ENCODE measurements at places on chromosomes 2 and 18.

GRCh38 chr2:10057231-10058107 is 14.1 kb downstream of the KLF11 start:
- no peak for DNase-seq

- DNase-seq = no peak
Observed at GRCh38 chr2:51031021-51031780, 731 bp downstream of the NRXN1 start.

DNA sequence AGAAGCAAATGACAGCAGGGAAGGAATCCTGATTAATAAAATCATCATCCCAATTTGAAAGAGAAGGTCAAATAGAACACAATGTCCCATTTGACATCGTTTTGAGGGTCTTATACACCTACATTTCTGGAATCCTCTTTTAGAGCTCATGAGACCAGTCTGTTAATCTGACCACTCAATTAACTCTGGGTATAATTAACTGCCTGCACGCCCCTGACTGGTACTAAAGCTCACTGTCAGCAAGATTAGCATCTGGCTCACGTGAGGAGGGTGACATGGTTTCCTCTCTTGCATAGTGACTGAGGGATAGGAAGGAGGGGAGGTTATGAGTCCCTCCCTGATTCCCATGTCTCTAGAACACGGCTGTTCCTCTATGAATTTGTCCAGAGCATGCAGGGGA is 124.3 kb downstream of the ICOS start:
- no peak for DNase-seq

- DNase-seq = no peak
Observed at GRCh38 chr18:78742218-78742745, 237.3 kb upstream of the SALL3 start.

DNA sequence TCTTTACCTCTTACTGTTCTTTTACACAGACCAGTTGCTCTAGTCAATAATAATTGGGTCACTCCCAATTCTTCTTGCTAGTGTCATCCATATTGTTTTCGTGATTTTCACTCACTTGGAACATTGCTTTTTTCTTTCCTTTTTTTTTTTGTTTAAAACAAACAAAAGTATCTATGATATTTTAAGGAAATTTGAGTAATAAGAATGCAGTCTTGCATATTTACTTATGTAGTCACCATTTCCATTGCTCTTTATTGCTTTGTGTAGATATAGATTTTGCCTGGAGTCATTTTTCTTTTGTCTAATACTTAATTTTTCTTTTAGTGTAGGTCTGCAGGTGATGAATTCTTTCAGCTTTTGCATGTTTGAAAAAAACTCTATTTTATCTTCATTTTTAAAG is 71.9 kb downstream of the WDR7 start:
- no peak for DNase-seq

- DNase-seq = no peak
Observed at GRCh38 chr2:70718736-70719135, 49.3 kb downstream of the ADD2 start.

GRCh38 chr2:134073023-134073422 is 180.8 kb upstream of the MGAT5 start:
- DNase-seq = no peak

DNA sequence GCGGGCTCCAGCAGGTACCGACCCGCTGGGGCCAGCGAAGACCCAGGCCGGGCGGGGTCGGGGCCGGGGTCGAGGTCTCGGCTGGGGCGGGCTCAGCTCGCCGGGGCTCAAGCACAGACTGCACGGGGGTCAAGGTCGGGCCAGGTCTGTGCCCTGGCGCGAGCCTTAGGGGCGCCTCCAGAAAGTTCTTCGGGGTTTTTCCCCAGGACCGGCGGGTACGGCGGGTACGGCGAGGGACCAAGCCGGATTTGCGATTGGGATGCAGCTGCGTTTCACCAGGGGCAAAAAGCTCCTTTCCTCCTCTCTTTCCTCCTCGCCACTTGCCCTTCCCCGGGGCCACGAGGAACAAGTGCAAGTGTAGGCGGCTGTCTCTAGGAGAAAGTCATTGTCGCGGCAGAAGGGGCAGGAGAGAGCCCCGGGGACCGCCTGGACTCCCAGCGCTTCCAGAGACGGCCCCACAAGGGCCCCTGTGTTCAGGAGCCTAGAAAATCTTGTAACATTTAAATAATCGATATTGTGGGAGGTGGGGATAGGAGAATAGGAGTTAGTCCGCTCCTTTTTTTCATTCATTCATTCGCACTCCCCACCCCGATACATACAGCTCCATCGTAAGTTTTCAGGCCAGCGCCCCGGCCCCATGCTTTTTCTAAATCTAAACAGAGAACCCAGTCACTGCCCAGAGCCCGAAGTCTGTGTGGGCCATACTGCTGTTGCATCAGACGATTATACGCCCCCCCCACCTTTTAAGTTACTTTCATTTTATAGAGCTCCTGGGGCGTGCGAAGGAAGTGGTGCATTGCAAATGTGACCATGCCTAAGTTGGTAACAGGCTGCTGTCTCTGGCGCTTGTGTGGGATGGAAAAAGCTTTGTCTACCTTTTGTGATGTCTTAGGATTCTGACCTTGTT is 679 bp downstream of the PMAIP1 start:
- peak; percentile 55 for DNase-seq

DNA sequence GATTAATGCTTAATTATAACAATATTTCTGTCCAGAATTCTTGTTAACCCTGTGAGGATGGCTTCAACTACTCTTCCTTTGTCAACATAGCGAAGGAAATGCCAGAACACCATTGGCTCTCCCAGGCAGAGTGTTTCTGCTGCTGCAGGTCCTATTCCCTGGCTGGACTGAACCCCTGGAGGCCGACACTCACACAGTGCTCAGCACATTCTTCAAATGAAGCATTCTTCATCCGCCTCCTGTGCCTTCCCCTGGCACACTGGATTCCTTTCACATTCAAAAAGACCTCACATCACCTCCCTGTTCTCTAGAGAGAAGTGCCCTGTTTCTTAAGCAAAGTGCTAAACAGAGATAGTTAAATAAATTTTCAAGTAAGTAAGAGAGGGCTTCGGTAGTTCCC is 187.3 kb upstream of the MSH6 start:
- no peak for DNase-seq

- no peak for DNase-seq
Observed at GRCh38 chr2:1717113-1717512, 27.2 kb downstream of the PXDN start.

- no peak for DNase-seq
Observed at GRCh38 chr2:239234191-239235175, 166.3 kb downstream of the HDAC4 start.

DNA sequence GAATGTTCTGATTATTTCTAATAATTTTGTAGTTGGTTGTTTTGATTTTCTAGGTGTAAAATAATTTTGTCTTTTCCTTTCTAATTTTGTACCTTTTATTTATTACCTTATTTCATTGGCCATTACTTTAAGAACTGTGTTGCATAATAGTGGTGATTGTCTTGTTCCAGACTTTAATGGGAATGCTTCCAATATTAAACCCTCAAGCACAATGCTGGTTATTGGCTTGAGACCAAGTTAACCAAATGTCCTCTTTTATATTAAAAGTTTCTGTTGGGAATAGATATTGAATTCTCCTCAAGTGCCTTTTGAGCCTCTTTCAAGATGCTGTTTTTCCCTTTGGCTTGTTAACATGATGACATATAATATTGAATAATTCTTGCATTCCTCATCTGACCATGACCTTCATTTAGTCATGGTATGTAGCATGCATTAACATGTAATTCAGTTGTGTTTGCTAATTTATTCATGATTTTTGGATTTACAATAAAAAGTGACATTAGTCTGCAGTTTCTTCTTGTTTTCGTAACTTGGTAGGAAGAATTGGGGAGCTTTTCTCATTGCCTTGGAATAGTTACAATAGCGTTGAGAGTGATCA is 141.7 kb downstream of the DIS3L2 start:
- no peak for DNase-seq

GRCh38 chr2:74739129-74739528 is 85.1 kb downstream of the SEMA4F start:
- no peak for DNase-seq

DNA sequence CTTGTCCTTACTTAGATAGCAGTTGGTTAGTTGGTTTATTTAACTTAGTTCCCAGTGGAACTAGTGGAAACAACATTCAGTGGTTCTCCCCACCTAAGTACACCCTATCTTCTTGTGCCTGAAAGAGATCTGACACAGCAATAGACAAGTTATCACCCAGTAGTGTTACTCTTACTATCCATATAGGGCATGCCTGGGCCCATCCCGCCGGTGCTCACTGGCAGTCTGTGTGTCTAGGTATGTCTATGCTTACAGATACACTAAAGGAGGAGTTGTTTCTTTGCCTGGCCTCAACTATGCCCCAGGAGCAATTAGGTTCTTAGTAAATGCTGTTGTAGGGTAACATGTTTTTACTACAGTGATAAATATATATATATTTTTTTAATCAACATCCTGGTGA is 12.0 kb upstream of the NRP2 start:
- no peak for DNase-seq

Measured in effector CD4-positive, alpha-beta T cell (primary cell).